ENCODE measurements at places on chromosomes 3 and 15.

DNA sequence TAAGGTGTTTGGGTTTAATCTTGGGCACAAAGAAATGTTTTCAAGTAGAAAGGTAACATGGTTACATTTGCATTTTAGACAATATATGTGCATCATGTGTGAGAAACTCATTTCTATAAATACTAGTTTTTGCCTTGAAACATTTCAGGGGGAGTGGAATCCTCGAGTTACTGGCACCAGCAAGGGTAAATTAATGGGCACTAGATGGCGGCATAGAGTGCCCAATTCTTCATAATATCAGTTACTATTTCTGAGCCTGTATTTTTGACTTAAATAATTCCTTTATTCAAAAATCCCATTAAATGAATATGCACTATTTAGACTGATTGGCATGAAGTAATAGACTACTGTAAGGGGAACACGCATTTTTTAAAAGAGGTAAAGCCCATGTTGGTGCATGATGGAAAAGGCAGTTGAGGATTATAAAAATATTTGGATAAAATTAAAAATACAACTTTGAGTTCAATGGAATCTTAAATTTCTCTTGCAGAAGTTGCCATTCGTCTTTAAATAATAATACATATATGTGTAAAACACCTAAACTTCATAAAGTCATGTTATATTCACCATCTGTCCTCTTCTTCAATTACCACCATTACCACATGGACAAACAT, 106.3 kb downstream of the ZBTB20 start:
- DNase-seq = no peak

GRCh38 chr3:103712320-103713008, 1277.6 kb downstream of the ZPLD1 start:
- DNase-seq = no peak

DNA sequence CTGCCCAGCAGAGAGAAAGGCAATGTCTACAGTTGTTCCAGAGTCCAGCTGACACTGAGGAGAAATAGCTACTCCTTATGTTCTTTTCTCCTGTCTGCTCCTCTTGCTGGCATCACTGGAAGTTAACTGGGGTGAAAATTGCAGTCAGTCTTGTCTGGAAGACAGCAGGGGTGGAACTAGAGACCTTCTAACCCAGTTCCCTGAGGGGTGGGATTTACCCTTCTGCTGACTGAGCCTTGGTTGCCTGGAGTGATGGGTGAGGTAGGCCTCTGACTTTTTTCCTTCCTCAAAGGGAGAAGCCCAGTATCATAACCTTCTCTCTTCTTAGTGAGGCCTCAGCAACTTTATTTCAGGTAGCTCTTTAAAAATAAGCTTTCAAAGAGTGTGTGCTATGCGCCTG, 16.2 kb downstream of the ZNF609 start:
- DNase-seq = no peak

- no peak for DNase-seq
Measured at GRCh38 chr3:186633481-186633880, 6.7 kb upstream of the FETUB start.

DNA sequence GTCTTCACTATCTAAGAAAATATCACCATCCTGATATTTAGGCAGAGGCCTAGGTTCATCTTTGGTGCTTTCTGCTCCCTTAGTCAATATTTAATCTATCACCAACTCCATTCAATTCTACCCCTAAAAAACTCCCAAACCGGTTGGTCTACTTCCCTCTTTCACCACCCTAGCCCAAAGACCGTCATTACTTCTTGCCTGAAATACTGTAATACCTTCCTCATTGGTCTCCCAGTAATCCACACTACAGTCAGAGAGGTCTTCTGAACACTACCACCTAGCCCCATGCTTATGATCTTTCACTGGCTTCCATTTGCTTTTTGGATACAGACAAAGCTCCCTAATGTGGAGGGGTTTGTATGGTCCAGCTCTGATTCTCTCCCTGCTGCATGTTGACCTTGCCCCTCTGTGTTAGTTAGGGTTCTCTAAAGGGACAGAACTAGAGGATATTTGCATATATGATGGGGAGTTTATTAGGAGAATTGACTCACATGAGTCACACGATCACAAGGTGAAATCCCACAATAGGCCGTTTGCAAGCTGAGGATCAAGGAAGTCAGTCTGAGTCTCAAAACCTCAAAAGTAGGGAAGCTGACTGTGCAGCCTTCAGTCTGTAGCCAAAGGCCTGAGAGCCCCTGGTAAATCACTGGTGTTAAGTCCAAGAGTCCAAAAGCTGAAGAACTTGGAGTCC, 36.4 kb upstream of the ATP2C1 start:
- no peak for DNase-seq

DNA sequence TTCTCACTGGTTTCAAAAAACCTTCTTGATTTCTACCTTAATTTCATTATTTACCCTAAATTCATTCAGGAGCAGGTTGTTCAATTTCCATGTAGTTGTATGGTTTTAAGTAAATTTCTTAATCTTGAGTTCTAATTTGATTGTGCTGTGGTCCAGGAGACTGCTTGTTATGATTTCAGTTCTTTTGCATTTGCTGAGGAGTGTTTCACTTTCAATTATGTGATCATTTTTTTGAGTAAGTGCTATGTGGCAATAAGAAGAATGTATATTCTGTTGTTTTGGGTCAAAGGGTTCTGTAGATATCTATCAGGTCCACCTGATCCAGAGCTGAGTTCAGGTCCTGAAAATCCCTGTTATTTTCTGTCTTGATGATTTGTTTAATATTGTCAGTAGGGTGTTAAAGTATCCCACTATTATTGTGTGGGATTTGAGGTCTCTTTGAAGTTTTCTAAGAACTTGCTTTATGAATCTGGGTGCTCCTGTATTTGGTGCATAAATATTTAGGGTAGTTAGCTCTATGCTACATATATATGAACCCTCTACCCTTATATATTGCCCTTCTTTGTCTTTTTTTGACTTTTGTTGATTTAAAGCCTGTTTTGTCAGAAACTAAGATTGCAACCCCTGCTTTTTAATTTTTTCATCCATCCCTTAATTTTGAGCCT, 158.4 kb upstream of the TPRG1 start:
- no peak for DNase-seq

GRCh38 chr3:197019021-197019420, 10.6 kb downstream of the MELTF start:
- no peak for DNase-seq

- DNase-seq = no peak
Measured at GRCh38 chr3:196706731-196707130, 5.3 kb downstream of the CEP19 start.

- no peak for DNase-seq
Measured at GRCh38 chr3:102514241-102514640, 79.4 kb downstream of the ZPLD1 start.

GRCh38 chr3:152095472-152095871, 173.3 kb upstream of the MBNL1 start:
- no peak for DNase-seq

- DNase-seq = no peak
Measured at GRCh38 chr3:108608750-108609149, 19.2 kb downstream of the DZIP3 start.

GRCh38 chr3:78641703-78642102, 1126.1 kb downstream of the ROBO1 start:
- DNase-seq = no peak

DNA sequence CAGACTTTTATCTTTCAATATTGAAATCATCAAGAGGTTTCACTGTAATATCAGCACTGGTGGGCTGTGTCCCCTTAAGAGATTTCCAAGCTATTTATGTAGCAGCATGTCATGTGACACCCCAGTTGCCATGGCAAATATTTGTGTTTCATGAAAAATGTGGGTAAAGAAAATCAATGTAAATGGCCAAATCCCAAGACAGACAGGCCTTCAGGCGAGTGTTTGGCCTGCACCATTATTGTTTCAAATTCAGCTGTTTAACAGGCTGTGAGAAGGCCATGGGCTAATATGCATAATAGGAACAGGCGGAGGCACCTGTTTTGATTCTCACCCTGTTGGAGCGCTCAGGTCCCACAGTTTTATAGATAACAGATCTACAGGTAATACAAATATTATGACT, 104.2 kb downstream of the IQCH start:
- DNase-seq = no peak

DNA sequence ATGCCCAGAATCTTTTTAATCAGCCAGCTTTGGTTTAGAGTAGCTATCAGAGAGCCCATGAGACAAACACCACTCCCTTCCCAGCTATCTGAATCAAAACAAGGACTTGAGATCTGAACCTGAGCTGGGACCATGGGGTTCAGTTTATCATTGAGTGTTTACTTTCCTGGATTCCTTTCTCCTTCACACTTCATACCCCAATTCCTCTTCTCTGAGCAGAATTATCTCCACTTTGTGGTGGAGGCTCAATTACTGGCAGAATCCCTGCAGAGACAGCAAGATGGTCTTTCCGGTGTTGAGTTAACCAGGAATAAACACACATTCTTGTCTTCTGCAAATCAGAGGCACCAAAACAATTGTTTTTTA, 102.4 kb downstream of the RPL22L1 start:
- DNase-seq = no peak

DNA sequence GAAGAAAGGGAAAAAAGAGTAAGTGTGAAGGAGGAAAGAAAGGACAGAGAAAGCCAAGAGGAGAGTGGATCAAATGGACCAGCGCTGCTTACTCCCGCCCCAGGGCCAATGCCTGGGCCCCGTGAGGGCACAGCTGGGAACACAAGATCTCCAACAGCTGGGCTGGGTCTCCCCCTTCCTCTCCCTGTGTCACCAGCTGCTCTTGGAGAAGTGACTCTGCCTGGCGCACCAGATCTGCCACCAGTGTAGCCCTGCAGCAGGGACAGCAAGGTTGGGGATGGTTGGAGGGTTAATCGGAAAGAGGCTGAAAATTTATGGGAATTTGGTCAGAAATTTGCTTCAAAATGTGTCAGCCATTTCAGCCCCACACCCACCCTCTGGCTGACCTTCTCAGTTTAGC, 8.4 kb downstream of the CDAN1 start:
- no peak for DNase-seq

DNA sequence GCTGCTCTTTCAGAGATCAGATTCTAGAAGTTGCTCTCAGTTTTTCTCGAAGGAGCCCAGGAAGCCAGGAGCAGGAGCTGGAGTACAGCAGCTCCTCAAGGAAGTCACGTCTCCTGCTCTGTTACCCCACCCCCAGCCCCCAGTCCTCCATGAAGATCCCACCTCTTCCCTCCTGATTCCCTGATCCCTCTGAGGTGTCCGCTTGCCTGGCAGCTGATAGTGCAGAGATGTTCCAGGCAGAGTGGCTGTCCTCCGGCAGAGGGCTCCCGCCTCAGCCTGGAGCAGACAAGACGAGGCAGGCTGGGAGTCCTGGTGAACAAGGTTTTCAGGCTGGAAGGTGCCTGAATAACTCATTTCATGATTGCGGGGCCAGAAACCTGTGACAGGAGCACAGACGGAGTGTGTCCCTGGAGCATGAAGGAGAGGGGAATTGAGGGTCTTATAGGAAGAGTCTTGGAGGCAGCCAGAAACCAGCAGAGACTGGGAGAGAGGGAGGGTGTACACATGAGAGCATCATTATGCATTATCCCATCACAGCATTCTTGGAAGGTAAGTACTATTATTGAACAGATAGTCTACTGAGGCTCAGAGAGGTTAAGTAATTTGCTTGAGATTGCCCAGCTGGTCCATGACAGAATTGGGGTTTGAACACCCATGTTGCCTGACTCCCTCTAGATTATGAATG, 1.2 kb downstream of the HRH1 start:
- DNase-seq = no peak

- no peak for DNase-seq
Measured at GRCh38 chr3:89702404-89702803, 595.0 kb downstream of the EPHA3 start.

- DNase-seq = no peak
Measured at GRCh38 chr3:134378384-134378783, 4.1 kb upstream of the AMOTL2 start.

- DNase-seq = no peak
Measured at GRCh38 chr3:188759336-188760005, 412.3 kb upstream of the TPRG1 start.

- no peak for DNase-seq
Measured at GRCh38 chr3:156251424-156251823, 131.0 kb downstream of the KCNAB1 start.

DNA sequence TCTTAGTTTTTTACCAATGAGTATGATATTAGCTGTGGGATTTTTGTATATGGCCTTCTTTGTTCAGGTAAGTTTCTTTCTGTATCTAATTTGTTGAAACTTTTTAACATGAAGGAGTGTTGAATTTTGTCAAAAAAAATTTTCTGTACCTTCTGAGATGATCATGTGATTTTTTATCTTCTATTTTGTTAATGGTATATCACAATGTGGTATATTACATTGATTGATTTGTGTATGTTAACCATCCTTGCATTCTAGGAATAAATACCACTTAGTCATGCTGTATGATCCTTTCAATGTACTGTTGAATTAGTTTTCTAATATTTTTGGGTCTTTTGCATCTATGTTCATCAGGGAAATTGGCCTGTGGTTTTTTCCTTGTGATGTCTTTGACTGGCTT, 92.5 kb upstream of the MNS1 start:
- DNase-seq = no peak

DNA sequence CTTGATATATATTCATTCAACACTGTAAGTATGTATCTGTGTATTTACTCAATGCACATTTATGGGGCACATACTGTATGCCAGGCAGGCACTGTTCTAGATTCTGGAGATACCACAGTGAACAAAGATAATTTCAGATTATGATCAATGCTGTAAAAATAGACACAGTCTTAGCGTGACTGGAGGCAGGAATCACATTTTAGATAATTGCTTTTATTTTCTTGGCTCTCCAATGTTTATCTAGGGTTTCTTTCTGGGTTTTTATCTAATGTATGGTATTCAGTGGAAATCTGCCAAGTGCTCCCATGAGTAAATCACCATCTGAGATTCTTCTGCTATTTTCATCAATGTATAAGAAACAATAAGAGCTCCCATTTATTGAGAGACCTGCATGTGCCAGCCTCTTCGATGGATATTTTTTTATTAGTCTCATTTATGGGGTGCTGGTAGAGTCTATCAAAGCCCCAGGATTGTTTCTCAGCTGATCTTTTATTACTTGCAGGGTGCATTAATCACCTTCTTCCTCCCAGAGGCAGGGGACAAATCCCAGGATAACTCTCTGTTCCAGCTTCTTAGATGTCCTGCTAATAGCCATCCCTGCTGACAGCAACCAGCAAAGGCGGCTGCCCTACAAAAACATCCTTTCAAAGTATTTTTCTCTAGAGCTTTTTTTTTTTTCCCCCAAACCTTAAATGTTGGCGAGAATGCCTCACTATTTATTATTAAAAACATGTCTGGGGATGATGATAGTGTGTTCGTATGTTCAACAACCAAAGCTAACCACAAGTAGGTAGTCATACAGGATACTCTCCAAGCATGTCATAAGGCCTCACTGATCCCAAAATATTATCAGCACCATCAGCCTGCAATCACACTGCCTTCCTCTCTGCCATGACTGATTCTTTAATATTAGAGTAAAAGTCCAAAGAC, 331.0 kb upstream of the RASGRP1 start:
- DNase-seq = no peak

GRCh38 chr3:7504886-7505775, 644.2 kb downstream of the GRM7 start:
- DNase-seq = no peak

- DNase-seq = no peak
Measured at GRCh38 chr3:169923189-169923588, 11.8 kb downstream of the SAMD7 start.

- DNase-seq = no peak
Measured at GRCh38 chr3:71484452-71484851, 99.1 kb downstream of the FOXP1 start.

- DNase-seq = no peak
Measured at GRCh38 chr3:13502791-13503060, 22.6 kb downstream of the HDAC11 start.

- DNase-seq = no peak
Measured at GRCh38 chr3:171936191-171936841, 93.2 kb downstream of the TMEM212 start.

- no peak for DNase-seq
Measured at GRCh38 chr3:126287536-126288241, 69.5 kb downstream of the KLF15 start.
